Chondrocyte (in vitro differentiated cells): ENCODE measurements at places on chromosomes 4 and X. TPM values are rescaled to one million over a fixed set of nuclear protein-coding genes. Genes with fewer than 3 reads are reported as not detected.

GRCh38 chr4:77699731-77700210, 94.2 kb downstream of the CXCL13 start:
- no peak for DNase-seq

DNA sequence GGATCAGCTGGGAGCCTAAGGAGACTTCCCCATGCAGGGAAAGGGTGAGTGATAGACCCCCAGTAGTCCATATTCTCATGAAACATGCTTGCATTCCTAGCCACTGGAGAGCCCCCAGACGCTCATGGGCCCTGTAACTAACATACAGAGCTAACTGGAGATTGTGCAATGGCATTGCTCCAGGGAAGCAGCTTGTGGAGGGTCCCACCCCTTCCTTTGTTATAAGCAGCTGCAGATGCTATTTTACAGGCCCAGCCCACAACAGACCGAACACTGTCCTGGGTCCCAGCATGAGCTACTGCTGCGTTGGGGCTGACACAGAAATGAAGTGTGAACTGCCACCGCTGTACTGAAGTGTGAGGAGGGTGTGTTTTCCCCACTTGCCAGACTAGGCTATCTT, 1465.7 kb upstream of the DIAPH2 start:
- no peak for DNase-seq

DNA sequence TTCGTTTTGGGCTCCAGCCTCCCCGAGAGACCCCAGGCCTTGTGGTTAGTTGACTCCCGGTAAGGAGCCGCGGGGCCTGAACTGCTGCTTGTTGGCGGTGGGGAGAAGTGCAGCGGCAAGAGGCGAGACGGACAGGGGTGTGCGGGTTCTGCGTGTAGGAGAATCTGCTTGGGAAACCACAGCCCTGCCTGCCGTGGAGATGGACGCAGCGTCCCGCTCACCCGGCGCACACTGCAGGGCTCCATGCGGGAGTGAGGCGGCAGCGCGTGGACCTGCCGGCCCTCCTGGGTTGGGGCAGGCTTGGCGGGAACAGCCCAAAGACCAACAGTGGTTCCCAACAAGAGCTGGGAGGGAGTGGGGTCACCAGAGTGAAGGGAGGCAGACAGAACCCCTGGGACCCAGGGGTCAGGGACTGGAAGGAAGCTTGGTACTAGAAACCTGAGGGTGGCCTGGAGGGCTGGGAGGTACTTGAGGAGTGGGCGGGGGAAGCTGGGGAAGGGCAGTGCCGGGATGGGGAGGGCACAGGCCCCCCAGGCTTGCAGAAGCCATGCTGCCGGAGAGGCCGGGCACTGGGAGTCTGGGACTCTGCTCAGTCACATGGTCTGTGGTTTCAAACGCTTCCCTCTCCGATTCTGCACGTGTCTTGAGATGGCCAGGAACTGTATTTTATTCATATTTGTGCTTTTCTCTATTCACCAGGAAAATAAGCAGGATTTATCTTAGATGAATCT, 70.8 kb downstream of the RGS12 start:
- no peak for DNase-seq

GRCh38 chrX:133495464-133496391, 80.4 kb upstream of the GPC4 start:
- no peak for DNase-seq

DNA sequence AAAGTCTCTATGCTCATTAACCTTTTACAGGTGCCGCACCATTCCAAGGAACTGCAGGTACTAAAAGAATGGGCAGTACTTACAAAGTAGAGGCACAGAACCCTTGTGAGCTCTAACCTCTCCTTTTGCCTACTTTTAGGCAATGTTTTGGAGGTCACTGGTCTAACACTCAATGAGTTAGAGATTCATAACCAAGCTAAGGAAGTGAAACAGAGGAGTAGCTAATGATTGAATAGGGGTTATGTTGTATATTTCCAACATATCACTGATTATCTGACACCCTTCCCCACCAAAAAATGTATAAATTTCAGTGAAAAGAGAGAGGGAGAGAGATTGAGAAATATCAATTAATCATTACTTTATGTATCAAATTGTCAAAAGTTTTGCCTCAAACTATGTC, 269.3 kb downstream of the PCDH7 start:
- DNase-seq, result no peak

GRCh38 chr4:89403826-89404225, 96.2 kb upstream of the GPRIN3 start:
- no peak for DNase-seq

GRCh38 chr4:79959652-79960051, 113.4 kb downstream of the ANTXR2 start:
- no peak for DNase-seq

DNA sequence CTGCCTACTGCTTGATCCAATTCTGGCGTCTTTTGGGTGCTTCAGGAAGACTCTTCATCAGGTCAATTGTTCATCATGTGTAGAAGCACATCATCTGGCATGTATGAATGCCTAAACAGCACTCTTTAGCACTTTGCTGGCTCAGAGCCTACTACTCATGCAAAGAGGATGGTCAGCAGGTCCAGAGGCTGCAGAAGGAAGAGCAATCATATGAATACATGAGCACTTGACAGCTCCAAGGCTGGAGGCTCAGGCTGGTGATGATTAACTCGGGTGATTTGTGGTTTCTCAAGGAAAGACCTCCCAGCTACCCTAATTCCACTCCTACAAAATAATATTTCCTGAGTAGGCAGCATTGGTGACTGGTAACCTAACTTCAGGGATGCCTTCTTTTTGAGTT, 103.8 kb upstream of the CXCL13 start:
- no peak for DNase-seq

DNA sequence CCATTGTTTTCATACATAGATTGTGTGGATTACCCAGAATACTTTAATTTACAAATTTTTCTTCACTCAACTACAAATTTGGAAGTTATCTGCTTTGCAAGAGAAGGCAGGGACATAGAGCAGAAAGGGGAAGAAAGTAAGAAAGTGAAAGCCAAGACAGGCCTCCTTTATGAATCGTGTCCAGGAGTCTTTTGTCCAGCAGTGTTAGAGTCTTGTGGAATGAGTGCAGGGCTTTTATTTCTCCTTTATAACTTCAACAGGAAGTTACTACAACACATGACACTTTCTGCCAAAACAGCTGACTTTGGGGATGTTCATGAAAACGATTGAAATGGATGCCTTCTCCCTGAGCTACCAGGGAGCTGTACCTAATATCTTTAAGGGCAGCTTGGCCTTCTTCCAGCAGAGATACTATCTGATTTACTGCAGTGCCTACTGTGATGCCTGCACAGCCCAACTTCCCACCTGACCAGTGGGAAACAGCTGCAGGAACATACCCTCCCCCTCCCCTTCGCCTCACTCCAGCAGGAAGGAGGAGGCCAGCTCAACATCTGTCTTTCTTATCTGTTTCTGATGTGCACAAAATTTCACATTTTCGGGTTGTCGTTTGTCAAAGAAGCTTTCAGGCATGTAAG, 557.7 kb upstream of the SLIT2 start:
- no peak for DNase-seq

- DNase-seq, result no peak
Measured at GRCh38 chrX:11629593-11630211, 36.0 kb downstream of the ARHGAP6 start.

The UGT2B17 gene
- total RNA-seq, result not detected in 3 replicates

The PLP1 gene
- 0.77 to 1.2 TPM (median 1.1 TPM) in 3 replicates for total RNA-seq

The PAGE2B gene
- total RNA-seq, result not detected in 3 replicates

The SOWAHB gene
- total RNA-seq, result 2.6 to 4.8 TPM (median 4.8 TPM) in 3 replicates

The NLGN4X gene
- 0.82 to 1.2 TPM in 2 of 3 replicates, not detected in the other for total RNA-seq
